ENCODE measurements at places on chromosomes 6 and 20.

DNA sequence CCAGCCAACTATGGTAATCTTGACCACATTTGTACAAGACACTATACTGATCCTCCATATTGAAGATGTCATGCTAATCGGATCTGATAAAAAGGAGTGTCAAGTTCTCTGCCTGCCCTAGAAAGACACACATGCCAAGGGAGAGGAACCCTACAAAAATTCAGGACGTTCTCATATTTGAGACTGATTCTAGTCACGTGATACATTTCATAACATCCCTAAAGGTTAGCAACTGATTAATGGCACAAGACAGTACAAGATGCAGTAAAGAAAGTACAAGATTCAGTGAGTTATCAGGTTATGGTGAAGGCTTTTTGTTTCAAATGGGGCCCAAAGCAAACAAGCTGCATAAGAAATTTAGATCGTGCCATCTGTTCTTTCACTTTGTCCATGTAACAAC lies 190.7 kb upstream of the MOCS1 start:
- DNase-seq, result no peak

DNA sequence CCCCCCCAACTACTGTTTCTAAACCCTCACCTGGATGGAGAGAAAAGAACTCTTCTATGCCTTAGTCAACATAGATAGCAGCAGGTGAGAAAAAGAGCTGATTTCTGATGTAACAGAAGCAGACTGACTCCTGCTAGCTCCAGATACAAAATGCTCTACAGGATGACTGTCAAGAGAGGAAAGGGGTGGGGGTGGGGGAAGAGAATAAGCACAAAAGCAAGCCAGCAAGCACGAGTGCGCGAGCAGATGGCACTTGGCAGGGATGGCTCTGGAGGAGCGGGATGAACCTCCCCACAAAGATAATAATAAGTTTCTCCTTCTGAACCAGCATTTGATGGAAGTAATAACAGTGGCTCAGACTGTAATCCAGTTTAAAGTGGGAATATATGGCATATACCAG lies 45.6 kb upstream of the SPDEF start:
- DNase-seq, result peak; percentile 36

DNA sequence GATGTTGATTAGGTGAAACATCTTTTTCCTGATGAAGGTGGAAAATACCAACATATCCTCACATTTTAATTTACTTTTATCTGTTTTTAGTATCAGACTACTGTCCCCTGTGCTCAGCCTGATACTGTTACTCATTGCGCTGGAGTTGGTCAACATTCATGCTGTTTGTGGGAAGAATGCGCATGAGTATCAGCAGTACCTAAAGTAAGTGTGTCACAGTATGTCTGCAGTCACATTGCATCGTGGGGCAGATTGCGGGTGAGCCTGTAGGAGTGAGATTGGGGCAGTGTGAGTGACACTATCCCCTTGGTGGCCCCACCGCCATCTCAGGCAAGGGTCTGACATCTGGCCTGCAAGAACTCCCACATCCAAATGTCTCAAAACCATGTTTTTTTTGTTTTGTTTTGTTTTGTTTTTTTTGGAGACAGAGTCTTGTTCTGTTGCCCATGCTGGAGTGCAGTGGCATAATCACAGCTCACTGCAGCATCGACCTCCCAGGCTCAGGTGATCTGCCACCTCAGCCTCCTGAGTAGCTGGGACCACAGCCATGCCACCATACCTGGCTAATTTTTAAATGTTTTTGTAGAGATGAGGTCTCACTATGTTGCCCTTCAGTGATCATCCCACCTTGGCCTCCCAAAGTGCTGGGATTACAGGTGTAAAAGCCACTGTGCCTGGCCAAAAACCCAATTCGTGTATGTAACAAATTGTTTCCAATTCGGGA lies 27.8 kb downstream of the ERMARD start:
- no peak for DNase-seq

DNA sequence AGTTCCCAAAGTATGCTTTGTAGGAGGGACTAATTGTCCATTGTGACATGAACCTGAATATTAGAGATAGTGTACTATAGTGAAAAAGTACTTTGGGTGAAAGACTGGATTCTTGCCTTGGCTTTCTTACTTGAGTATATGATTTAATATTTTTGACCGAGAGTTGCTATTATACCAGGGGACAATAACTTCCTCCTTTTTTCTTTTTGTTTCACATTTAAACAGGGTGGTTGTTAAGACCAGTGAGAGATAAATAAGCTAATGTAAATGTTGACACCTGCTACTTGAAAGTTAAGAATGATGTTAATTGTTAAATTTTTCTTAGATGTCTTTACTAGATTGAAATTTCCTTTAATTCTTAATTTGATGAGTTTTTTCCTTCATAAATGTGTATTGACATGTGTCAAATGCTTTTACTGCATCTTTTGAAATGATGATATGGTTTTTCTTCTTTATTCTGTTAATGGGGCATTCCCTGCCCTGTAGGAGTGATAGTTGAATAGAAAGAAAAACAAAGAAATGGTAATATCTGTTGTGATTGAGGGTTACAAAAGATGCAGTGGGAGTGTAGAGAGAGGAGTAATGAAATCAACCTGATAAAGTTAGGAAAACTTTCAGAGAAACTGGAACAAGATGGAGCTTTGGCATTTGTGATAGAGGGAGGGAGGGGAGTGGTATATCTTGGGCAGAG lies 48.4 kb downstream of the ZFAND3 start:
- DNase-seq, result no peak

GRCh38 chr6:77487808-77488425 lies 24.6 kb upstream of the HTR1B start:
- no peak for DNase-seq

DNA sequence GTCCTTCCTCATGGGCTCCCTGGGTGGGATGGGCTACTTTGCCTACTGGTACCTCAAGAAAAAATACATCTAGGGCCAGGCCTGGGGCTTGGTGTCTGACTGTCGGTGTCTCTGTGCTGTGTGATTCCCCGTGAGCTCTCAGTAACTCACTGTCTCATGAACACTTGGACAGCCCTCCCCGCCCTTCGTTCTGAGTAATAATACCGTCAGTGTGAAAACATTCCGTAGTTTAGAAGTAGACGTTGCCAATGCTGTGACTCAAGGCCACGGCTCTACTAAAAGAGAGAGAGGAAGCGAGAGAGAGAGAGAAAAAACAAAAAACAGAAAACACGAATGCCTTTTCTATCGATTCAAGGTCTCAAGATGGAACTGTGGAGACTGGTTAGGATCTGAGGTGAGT lies 31.8 kb downstream of the FITM2 start:
- no peak for DNase-seq

DNA sequence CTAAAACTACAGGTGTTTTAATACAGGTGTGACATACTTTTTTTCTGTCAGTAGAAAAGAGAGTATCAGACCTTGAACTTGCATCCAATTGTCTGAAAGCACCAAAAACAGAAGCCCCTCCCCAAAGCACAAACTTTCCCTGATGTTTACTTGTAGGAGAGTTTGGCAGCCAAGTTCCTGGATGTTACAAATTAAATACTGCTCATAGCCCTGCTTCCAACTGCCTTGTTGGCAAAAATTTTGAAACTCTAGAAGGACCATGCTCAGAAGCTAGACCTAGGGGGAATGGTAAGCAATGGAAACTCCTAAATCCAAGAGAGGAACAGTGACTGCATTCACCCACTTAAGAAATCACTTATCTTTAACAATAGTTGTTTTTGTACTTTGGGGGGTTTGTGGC lies 17.0 kb upstream of the ARG1 start:
- DNase-seq, result peak; percentile 10

DNA sequence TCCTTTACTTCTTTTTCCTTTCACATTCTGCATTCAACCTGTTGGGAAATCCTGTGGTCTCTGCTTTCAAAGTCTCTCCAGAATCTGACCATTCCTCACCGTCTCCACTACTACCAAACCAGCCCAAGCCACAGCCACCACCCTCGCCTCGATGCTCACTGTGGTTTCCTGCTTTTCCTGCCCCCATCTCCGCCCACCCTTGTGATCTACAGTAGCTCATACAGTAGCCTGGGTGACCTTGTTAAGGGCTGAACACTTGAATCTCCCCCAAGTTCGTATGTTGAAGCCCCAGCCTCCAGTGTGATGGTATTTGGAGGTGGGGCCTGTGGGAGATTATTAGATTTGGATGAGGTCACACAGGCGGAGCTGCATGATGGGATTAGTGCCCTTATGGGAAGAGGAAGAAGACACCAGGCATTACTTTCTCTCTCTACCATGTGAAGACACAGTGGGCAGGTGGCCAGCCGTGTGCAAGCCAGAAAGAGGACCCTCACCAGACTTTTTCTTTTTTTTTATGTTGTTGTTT lies 189.0 kb upstream of the UST start:
- no peak for DNase-seq

DNA sequence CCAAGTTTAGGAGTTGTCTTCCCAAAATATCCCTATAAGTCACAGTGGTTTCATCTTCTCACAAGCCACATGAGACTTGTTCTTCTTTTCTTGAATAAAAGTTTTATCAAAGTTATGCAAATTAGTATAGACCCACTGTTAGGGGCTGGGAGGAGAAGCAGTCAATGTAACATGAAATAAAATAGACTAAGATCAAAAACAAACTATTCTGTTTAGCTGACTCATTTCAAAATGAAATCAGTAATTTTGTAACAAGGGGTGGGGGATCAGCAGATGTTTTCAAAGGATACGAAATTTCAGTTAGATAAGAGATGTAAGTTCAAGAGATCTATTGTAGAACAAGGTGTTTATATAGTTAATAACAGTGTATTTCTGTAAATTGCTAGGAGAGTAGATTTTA lies 339.6 kb upstream of the PRDM1 start:
- DNase-seq, result no peak

GRCh38 chr20:53141201-53142050 lies 169.3 kb downstream of the TSHZ2 start:
- DNase-seq, result no peak

DNA sequence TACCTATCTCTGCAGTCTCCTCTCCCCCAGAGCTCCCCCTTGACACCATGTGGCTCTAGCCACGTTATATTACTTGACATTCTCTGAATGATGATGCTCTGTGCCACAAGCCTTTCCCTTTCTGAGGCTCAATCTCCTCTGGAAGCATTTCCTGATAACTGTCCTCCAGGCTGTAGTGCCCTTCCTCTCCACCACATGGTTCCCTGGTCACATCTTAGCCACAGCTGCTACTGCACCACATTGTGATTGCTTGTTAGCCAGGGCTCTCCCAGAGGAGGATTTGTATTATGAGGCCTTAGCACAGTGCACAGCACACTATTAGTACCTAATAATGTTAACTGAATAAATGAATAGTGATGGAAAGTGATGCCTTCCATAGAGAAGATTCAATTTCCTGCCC lies 63.9 kb upstream of the RCAN2 start:
- peak; percentile 13 for DNase-seq

- no peak for DNase-seq
Measured at GRCh38 chr20:61281286-61281795, 29.3 kb downstream of the CDH4 start.

- DNase-seq, result no peak
Measured at GRCh38 chr6:119858901-119859300, 509.3 kb upstream of the MAN1A1 start.

GRCh38 chr6:95099410-95099809 lies 477.9 kb upstream of the MANEA start:
- DNase-seq, result no peak

GRCh38 chr6:102813489-102814275 lies 1420.2 kb downstream of the GRIK2 start:
- DNase-seq, result no peak

DNA sequence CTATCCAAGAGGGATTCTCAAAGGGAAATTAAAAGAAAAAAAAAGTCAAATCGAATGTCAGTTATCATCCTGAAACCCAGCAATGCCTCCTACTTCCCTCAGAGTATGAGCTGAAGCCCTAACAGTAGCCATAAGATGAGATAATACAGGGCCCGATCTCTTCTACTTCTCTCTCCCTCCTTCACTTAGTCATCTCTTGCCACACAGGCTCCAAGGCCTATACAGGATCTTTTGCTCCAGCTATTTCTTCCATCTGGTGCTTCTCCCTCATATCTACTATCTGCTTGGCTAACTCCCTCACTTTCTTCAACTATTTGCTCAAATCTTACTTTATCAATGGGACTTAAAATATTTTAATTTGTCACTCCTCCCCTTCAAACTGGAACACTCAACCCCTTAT lies 215.3 kb downstream of the RNGTT start:
- DNase-seq, result no peak

All from eye (tissue), 1 donor.